ENCODE measurements at places on chromosomes 5 and 9.

DNA sequence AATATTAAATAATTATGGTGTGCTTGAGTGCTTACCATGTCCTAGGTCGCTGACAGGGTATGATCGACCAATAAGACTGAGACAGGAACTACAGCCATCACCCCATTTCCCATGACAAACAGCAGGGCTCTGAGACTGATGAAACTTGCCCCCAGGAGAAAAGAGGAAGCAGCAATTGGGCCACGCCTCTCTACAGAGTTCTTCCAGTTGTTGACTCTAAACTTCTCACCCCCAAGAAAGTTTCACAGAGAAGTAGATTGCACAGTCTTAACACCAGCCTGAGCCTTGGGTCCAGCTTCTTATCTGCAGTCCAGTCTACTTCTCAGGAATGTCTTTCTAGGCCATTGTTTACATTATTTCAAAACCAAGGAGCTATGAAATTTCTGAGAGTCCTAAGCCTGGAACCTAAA, 182.2 kb upstream of the ANKRD55 start:
- DNase-seq: peak; percentile 37

GRCh38 chr9:78006734-78007133, 24.9 kb downstream of the GNAQ start:
- no peak for DNase-seq

DNA sequence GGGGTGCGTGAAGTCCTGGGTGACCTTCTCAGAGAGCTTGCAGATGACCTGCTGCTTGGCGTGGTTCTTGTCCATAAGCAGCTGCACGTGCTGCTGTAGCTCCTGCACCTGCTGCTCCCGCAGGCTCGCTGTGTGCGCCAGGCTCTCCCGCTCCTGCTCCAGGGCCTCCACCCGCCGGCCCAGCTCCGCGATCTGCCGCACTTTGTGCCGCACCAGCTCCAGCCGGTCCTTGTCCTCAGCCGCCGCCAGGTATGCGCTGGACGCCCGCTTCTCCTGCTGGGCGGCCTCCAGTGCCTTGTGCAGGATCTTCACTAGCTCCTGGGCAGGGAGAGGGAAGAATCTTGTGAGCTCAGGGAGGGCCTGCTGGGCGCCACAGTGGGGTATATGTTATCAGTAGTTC, 28.5 kb upstream of the CORO2A start:
- no peak for DNase-seq

- DNase-seq: no peak
These were observed 20.9 kb upstream of the ASTN2 start for GRCh38 chr9:117435630-117436261.

DNA sequence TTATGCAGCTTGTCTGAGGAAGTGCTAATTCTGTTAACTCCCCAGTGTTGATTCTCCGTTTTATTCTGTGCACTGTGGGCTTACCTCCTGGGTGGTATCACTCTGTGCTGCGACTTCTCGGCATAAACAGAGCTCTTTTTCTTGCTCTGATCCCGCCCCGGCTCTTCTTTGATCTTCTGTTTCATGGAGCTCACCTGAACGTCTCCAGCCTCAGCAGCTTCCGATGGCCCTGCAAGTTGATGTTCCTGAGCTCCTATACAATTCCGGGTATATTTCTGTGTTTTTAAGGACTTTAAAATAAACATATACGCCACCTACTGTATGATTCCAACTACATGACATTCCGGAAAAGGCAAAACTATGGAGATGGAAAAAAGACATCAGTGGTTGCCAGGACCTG, 110.8 kb downstream of the TENT4A start:
- no peak for DNase-seq

DNA sequence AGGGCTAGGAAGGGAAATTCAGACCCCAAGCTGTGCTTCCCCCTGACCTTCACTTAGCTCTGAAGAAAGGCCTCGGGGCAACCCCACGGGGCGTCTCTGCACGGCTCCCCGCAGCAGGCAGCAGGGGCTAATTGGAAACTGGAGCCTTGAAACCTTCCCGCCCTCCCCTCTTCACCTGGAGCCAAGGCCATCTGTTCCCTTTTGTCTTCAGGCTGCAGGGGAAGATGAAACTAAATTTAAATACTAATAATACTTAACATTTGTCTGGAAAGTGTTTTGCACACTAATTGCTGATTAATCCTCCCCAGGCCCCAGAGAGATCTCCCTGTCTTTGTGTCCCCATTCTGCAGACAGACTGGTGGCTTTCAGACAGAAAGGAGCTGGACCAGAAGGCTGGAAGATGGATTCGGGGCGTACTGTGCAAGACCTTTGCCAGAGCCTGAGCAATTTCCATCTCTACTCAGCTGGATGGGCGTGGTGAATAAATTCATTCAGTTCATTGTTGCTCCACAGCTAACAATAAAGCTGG, 34.1 kb upstream of the CPLX2 start:
- DNase-seq: no peak

- no peak for DNase-seq
These were observed 93.1 kb upstream of the IFNK start for GRCh38 chr9:27430750-27431535.

DNA sequence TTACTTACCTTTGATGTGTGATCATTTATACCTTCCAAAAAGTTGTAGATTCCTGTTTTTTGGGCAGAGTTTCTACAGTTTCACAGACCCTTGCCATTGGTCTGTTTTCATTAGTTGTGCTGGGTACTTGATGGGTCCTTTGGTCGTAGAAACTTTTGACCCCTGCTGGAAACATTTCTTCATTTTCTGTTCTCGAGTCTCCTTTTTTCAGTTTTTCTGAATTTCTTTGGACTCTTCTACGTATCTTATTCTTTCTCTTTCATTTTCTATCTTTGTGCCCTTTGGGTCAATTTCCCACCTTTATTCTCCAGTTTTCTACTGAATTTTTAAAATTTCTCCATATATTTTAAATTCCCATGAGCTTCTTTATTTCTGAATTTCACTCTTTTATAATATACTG, 16.7 kb downstream of the AP3S1 start:
- DNase-seq: no peak

DNA sequence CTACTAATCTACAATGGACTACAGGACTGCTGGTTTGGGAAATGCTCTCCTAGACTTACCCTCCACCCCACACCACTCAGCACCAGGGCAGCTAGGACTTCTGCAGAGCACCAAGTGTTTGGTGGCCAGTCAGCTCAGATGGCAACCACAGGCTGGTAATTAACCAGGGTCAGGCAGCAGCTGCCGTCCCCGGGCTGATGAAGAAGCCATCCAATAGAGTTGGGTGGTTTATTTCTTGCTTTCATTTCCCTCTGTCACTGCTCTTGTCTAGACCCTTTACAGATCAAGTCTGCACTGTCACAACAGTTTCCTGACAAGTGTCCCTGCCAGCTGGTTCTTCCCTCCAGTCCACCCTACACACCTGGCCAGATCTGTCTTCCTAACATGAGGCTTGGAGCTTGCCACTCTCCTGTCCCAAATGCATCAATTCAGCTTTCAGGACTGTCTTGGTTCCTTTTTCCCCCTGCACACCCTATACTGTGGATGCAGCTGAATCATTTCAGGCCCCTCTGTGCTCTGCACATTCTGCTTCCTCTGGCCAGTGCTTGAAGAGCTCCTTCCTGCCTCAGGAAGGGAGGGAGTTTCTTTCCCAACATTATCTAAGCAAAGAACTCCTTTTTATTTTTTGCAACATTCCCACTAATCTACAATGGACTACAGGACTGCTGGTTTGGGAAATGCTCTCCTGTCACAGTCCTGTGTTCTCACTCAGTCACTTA, 30.2 kb upstream of the HSPA9 start:
- DNase-seq: no peak

DNA sequence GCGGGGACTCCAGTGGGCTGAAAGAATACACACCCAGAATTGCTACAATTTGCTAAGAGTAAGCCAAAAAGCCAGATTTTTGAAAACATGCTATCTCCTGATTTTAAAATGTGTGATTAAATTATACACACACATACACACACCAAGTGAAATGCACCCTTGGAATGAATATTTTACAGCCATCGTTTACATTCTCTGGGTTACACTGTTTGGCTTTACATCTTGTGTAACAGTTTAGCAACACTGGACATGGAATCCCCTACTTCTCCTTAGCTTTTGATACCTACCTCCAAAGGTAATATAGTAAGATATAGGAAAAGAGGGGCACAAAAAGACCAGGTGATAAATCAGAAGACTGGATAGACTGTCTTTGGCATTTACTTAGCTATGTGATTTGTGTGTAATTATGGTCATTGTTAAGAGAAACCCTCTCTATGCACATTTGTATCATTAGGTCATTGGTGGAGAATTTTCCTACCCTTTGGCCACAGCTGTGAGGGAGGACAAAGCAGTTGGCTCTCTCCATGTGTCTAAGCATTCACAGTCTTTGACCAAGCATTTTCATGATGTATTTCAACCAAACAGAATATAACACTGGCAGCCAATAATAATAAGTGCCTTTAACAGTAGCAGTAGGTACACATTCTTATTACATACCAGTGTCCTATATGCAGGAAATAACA, 7.6 kb downstream of the SVEP1 start:
- DNase-seq: no peak

DNA sequence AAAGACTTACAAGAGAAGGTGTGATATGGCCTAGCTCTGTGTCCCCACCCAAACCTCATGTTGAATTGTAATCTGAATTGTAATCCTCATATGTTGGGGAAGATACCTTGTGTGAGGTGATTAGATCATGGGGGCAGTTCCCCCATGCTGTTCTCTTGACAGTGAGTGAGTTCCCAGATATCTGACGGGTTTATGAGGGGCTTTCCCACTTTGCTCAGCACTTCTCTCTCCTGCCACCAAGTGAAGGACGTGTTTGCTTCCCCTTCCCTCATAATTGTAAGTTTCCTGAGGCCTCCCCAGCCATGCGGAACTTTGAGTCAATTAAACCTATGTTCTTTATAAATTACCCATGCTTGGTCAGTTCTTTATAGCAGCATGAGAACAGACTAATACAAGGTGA, 49.0 kb downstream of the CDO1 start:
- DNase-seq: no peak
